ENCODE measurements at places on chromosomes 7 and 10.

DNA sequence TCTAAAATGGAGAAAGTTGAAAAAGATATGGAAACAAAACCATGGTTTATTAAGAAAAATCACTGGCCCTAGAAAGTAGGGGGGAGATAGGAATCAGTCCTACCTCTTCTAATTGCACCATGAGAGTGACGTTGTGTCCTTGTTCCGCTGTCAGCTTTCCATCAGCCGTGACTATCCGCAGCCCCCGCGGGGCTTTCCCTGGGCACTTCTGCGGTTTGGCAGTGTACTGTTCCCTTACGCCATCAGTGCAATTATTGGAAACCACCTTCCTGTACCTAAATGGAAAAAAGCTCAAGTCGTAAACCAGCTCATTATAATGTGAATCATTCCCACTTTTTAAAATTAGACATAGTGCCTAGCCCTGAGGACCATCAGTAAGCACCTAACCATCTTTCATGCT lies 512.2 kb downstream of the SORCS1 start:
- DNase-seq, result no peak

GRCh38 chr10:37379991-37380390 lies 254.6 kb downstream of the ANKRD30A start:
- DNase-seq, result no peak

DNA sequence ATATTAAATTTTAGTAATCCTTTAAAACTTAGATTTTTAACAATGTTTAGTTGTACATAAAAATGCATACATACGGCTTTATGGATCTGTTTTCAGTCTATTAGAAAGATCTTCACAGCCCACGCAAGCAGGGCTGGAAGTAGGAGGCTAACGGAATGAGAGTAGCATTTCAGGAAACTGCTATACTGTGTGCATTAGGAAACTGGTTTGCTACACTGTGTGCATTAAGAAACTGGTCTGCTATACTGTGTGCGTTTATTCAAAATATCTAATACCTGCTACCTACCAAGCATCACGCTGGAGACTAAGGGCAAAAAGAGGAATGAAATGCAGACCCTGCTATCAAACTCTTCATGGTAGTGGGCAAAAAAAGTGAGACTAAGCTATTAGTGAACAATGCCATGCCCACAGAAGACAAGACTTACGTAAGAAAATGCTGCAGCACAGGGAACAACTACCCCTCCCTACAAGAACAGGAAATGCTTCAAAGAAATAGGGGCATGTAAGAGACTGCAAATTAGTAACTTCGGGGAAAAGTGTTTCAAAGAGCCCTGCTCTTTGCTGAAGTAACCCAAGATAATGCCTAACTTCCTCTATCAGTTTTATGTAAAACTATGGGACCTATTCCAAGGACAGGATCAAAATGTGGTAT lies 11.3 kb downstream of the RAB11FIP2 start:
- DNase-seq, result no peak

GRCh38 chr10:87503886-87504285 lies 807 bp upstream of the MINPP1 start:
- no peak for DNase-seq

DNA sequence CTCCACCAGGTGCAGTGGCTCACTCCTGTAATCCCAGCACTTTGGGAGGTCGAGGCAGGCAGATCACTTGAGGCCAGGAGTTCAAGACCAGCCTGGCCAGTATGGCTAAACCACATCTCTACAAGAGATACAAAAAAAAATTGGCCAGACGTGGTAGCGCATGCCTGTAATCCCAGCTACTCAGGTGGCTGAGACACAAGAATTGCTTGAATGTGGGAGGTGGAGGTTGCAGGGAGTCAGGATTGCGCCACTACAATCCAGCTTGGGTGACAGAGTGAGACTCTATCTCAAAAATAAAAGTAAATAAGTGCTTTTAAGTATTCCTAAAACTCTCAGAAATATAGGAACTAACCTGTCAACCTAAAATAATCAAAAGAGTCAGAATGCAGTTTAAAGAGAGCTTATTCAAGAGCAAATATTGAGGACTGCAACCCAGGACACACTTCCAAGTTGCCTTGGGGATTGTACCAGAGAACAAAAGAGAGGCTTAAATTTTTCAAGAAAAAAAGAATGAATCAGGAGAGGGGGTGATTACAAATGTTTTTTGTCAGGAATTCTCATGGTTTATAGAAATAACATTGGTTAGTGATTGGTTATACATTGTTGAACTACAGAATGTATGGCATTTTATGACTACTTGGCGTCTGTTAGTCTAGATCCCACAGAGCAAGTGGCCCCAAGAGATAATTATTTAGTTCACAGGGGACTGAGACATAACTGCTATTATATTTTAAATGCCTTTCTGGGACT lies 33.2 kb upstream of the PPP1R9A start:
- no peak for DNase-seq
